A549 treated with CpdA at 1 μM for 4 hours (cell line): ENCODE measurements at places on chromosomes 11 and 22. TPM values are rescaled to one million over a fixed set of nuclear protein-coding genes. Genes with fewer than 3 reads are reported as not detected.

Gene SLC1A2
- 0.03 to 0.12 TPM (median 0.08 TPM) in 5 replicates for total RNA-seq

Gene SYT8
- total RNA-seq: 0.02 to 0.23 TPM in 2 of 5 replicates, not detected in the others

Gene CCDC89
- total RNA-seq: not detected in 5 replicates

Gene VWCE
- total RNA-seq: 0.55 to 0.91 TPM (median 0.64 TPM) in 5 replicates

Gene CARD18
- total RNA-seq: not detected in 5 replicates
